Putamen (tissue), 1 donor: ENCODE measurements at places on chromosomes 2 and 18.

GRCh38 chr2:240834377-240834975 lies 14.5 kb upstream of the KIF1A start:
- no peak for DNase-seq

DNA sequence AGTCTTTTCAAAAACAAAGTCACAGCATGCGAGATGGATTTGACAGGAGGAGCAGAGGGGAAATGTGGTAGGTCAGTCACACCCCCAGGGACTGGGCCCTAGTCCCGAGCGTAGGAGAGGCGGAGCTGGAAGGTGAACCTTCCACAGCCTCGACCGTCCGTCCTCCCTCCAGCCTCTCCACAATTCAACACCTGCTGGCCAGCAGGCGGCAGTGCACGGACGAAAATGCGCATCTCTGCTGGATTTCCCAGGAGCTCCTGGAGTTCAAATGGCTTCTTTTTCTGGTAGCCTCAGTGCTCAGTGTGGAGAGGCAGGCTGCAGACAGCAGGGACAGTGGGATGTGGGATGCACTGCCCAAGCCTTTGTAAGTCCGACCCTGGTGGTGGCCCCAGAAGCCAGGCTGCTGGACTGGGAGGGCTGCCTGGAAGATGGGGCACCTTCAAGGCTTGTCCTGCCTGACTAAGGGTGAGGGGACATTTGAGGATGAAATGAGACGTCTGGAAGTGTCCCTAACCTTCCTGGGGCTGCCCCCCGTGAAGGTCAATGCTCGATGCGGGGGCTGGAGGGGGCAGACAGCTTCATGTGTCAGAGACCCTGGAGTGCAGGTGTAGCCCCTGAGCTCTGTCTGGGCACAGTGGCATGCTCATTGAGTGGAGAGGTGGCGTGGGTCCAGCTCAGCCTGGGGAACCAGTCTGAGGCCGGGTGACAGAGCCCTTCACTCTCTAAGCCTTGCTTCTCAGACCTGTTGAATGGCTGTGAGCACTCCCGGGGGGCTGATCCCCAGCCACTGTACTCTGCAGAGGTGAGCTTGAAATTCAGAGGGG lies 189.5 kb downstream of the TFCP2L1 start:
- DNase-seq = no peak

GRCh38 chr18:75264926-75265597 lies 54.5 kb downstream of the TSHZ1 start:
- DNase-seq = no peak

- no peak for DNase-seq
Measured at GRCh38 chr18:48367557-48367956, 41.6 kb downstream of the ZBTB7C start.

DNA sequence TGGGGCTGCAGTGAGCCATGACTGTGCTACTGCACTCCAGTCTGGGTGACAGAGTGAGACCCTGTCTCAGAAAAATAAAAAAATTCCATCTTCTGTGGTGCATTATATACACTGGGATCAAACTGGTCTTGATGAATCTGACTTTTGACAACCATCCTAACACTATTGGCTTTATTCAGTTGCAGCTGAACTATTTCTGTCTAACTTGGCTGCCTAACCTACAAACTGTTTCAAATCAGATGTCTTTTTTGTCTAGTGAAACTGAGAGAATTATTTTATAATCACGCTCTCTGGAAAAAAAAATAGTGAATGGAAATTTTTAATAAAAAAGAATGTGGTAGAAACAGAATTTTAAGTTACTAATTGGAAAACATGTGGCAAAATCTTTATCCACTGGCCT lies 15.0 kb downstream of the CTLA4 start:
- no peak for DNase-seq

- DNase-seq = no peak
Measured at GRCh38 chr2:149363958-149364357, 33.6 kb downstream of the LYPD6 start.
